Neural progenitor cell (in vitro differentiated cells): ENCODE measurements at places on chromosomes 3 and 15.

- peaks cover 50% of the 10 kb centered on the region for H3K27me3 ChIP-seq
- H3K4me3 ChIP-seq = peak within 1 kb of the TSS; percentile 58
- H3K36me3 ChIP-seq = no peaks in the 10 kb centered on the region
- H3K4me1 ChIP-seq = peaks cover 24% of the 10 kb centered on the region
- peak; percentile 79 for DNase-seq
- H3K27ac ChIP-seq = no peak within 1 kb of the TSS
These were observed at the start of gene C3orf70 for GRCh38 chr3:185152410-185153170. Gene C3orf70 (minus strand): TSS chr3:185153060. CDS start chr3:185152823, 237 bp downstream.

GRCh38 chr15:85752491-85752961 lies 42.2 kb downstream of the KLHL25 start:
- peak overlapping the region; percentile 93 for H3K27ac ChIP-seq
- no peak overlapping the region for H3K4me3 ChIP-seq
- DNase-seq = no peak
- H3K27me3 ChIP-seq = no peaks in the 10 kb centered on the region

DNA sequence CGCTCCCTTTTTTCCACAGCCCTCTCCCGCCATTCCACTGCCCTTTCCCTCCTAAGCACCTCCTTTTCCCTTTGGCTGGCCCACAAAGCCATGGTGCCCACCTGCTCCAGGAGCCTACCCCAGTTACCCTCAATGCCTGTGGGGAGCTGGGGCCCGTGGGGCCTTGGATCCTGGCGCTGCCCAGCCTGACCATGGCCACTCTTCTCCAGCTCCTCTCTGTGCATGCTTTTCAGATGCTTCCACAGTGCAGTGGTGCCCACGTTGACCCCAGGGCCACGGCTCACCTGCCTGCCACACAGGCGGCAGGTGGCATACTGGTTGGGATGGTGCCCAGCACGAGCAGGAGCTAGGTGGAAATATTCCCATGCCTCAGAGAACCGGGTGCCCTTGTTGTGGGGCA lies 1.5 kb downstream of the ZBED2 start:
- no peak overlapping the region for H3K27ac ChIP-seq
- no peak for DNase-seq
- H3K4me1 ChIP-seq = no peaks in the 10 kb centered on the region
- H3K4me3 ChIP-seq = no peak overlapping the region
- H3K27me3 ChIP-seq = no peaks in the 10 kb centered on the region

- H3K27ac ChIP-seq = no peak overlapping the region
- no peaks in the 10 kb centered on the region for H3K36me3 ChIP-seq
- H3K4me1 ChIP-seq = no peaks in the 10 kb centered on the region
- no peaks in the 10 kb centered on the region for H3K27me3 ChIP-seq
These were observed 631.0 kb upstream of the CCDC54 start for GRCh38 chr3:106746286-106746685.

DNA sequence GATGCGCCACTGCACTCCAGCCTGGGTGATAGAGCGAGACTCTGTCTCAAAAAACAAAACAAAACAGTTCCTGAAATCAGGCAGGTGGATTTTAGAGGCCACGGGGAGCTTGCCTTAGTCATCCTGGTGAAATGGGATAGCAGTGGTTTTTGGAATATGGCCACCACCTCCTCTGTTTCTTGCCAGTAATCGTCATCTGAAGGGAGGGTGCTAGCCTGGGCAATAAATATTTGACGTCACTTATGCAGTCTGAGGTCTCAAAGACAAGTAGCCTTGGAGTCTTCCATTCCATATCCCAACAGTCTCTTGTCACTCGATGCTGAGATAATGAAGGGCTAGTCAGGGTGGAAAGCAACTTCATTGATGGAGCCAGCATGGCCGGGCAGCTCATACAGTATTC lies 55.2 kb downstream of the KCNAB1 start:
- H3K36me3 ChIP-seq = no peaks in the 10 kb centered on the region
- no peak overlapping the region for H3K27ac ChIP-seq
- no peak for DNase-seq
- H3K4me3 ChIP-seq = no peak overlapping the region
- no peaks in the 10 kb centered on the region for H3K4me1 ChIP-seq

DNA sequence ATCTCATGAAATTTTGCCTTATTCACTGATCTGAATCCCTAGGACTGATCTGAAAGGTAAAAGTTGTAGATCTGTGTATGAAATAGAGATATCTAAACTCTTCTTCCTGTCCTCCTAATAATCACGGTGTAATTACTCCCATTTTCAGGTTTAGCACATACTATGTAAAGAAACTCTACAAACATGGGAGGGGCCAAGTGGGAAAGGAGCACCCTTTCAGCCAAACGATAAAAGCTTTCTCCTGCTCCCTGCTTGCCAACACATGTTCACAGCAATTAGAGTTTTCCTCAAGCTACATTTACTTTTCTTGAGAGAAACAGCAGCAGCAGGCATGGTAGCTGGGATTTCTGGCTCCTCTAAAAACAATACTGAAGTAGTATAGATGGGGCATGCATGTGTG lies 71.6 kb downstream of the CHAC1 start:
- DNase-seq = no peak
- no peaks in the 10 kb centered on the region for H3K27me3 ChIP-seq
- H3K27ac ChIP-seq = no peak overlapping the region
- no peak overlapping the region for H3K4me3 ChIP-seq

DNA sequence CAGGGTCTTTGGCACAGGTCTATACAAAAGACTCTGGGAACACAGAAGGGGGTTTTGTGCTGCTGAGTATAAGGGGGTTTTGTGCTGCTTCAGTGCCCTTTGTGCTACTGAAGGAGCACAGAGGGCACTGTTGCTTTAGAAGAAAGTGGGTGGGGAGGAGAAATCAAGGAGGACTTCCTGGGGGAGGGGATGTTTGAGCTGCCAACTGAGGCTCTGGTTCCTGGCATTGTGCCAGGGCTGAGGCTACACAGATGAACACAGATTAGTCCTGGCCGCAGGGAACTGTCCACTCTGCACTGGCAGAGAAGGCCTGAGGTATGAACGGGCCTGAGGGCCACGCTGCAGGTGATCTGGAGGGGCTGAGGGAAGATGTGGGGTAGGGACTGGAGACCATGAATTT lies 32.2 kb upstream of the SEC13 start:
- no peaks in the 10 kb centered on the region for H3K4me1 ChIP-seq
- H3K4me3 ChIP-seq = no peak overlapping the region
- H3K27ac ChIP-seq = no peak overlapping the region
- peak; percentile 27 for DNase-seq
- no peaks in the 10 kb centered on the region for H3K36me3 ChIP-seq

- no peaks in the 10 kb centered on the region for H3K36me3 ChIP-seq
- no peaks in the 10 kb centered on the region for H3K27me3 ChIP-seq
- H3K4me1 ChIP-seq = peaks cover 4% of the 10 kb centered on the region
These were observed 9.8 kb downstream of the SCG5 start for GRCh38 chr15:32651229-32651837.

- H3K27ac ChIP-seq = no peak overlapping the region
- H3K27me3 ChIP-seq = peaks cover 10% of the 10 kb centered on the region
- no peak for DNase-seq
- H3K4me3 ChIP-seq = no peak overlapping the region
- no peaks in the 10 kb centered on the region for H3K4me1 ChIP-seq
These were observed 9.6 kb downstream of the SQOR start for GRCh38 chr15:45644437-45644836.

DNA sequence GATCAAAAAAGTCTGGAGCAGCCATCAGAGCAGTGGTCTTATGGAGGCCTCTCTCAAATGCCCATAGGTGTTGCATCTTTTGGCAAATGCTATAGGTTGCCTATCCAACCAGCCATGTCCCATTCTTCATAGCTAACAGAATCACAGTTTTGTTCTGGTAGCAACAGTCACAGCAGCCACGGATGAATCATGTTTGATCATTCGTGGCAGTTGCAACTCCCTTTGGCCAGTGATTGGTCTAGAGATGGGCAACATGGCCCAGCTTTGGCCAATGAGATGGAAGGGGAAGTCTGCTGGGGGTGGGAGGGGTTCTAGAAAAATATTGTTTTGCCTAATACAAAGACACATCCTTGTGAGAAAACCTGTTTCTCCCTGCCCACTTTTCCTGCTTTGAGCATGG lies 50.3 kb upstream of the PPP2R3A start:
- H3K36me3 ChIP-seq = no peaks in the 10 kb centered on the region
- no peak overlapping the region for H3K4me3 ChIP-seq
- no peaks in the 10 kb centered on the region for H3K27me3 ChIP-seq
- H3K27ac ChIP-seq = no peak overlapping the region
- H3K4me1 ChIP-seq = no peaks in the 10 kb centered on the region

GRCh38 chr3:46312991-46313390 lies 40.9 kb upstream of the CCR2 start:
- no peaks in the 10 kb centered on the region for H3K36me3 ChIP-seq
- H3K4me3 ChIP-seq = no peak overlapping the region
- no peaks in the 10 kb centered on the region for H3K27me3 ChIP-seq
- DNase-seq = no peak

DNA sequence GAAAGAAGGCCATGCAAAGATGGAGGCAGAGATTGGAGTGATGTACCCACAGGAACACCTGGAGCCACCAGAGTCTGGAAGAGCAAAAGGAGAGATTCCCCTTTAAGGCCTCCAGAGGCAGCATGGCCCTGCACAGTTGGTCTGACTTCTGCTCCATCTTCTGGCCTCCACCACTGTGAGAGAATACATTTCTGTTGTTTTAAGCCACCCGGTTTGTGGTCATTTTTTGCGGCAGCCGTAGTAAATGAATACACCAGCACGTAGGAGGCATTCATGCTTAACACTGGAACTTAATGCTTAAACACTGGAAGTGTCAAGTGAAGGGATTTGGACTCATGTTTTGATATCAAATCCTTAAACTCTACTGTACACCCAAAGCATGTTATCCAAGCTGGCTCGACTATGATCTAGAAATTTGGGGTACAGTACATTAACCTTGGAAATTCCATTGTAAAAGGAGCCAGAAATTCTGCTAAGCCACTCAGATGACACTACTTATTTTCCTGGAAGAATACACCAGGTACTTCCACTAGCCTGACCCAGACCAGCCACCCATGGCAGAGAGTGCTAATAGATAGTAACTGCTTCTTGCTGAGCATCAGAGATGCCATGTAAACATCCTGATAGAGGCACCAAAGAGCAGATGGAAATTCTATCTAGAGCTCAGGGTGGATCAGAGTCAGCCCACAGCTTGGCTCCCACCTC lies 190.9 kb downstream of the ADAMTS9 start:
- H3K36me3 ChIP-seq = no peaks in the 10 kb centered on the region
- no peak for DNase-seq
- no peak overlapping the region for H3K4me3 ChIP-seq
- H3K4me1 ChIP-seq = peaks cover 24% of the 10 kb centered on the region

DNA sequence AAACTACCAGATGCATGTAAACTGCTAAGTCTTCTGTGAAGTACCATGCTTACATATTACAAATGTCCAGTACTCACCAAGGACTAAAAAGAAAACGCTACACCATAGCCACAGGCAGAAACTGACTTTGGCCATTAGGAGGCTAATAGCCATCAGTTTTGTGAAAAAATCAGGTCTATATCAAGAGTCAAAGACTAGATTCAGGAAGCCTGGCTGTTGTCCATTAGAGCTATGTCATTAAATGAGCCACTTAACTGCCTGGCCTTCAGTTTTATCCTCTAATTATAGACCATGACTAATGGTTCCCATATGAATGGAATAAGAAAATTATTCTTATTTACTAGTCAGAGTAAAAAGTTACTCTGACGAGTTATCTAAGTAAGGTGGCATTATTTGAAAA lies 144.1 kb downstream of the VPS13C start:
- DNase-seq = no peak
- H3K27me3 ChIP-seq = no peaks in the 10 kb centered on the region
- H3K4me1 ChIP-seq = no peaks in the 10 kb centered on the region

- H3K27ac ChIP-seq = no peak overlapping the region
- no peaks in the 10 kb centered on the region for H3K27me3 ChIP-seq
- DNase-seq = no peak
- H3K4me1 ChIP-seq = peaks cover 11% of the 10 kb centered on the region
- no peak overlapping the region for H3K4me3 ChIP-seq
These were observed 143.3 kb upstream of the SLC2A2 start for GRCh38 chr3:171169866-171170265.

DNA sequence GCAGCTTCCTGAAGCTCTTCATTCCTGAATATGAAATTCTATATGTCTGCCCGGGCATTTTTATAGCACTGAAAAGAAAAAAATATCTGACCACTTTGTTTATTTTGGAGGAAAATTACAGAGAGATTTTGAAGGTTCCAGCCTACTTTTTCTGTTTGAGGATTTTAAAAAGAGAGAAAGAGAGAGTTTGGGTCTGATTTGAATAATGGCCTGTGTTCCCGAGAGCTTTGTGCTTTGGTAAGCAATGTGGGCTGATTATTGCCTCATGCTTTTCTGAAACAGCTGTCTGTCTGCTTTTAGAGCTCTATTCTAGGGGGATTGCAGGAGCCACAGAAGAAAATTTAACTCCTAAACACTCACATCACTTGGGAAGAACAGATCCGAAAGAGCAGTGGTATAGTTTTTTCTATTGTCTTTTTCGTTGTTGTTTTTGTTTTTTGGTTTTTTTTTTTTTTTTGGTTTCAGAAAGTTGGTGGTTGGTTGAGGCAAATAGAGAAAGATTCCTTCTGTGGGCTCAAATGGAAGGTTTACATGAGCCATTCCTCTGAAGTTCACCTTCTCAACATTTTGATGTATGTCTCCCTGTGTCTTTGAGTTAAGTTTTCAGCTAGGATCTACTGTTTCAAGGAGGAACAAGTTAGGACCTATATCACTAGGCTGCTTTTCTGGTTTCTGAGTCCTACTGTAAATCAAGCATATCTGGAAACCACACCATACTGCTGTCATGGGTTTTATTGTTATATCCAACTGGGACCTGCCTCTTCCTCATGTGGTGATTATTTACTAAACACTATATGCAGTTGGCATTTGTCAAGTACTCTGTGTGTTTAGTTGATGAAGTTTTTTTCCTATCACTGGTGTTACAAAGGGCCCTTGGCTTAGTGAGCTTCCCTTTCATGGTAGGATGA lies 178.9 kb downstream of the KCNMB2 start:
- H3K27me3 ChIP-seq = no peaks in the 10 kb centered on the region
- no peak overlapping the region for H3K27ac ChIP-seq
- no peak overlapping the region for H3K4me3 ChIP-seq
- H3K4me1 ChIP-seq = no peaks in the 10 kb centered on the region

DNA sequence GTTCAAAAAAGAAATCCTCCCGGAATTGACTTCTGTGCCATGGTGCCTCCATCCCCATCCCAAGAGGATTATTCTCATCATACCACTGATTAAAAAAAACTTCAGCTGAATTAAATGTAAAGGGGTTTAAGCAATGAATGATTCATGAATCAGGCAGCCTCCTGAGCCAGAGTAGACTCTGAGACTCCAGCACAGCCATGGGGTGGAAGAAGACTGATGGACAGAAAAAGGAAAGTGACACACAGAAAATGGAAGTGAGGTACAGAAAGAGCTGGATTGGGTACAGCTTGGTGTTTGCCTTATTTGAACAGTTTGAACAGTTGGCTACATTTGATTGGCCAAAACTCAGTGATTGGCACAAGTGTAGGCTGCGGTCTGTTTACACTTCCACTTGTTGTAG lies 224.8 kb upstream of the ATP10A start:
- no peak overlapping the region for H3K4me3 ChIP-seq
- H3K4me1 ChIP-seq = peaks cover 22% of the 10 kb centered on the region
- no peaks in the 10 kb centered on the region for H3K27me3 ChIP-seq
- no peak for DNase-seq
- H3K27ac ChIP-seq = no peak overlapping the region
- H3K36me3 ChIP-seq = no peaks in the 10 kb centered on the region
